Left hindlimb (tissue), 1 donor: ENCODE measurements at places on chromosomes 2 and 18.
A peak's percentile ranks its signal among the peaks of the same experiment; 100 is the strongest.

DNA sequence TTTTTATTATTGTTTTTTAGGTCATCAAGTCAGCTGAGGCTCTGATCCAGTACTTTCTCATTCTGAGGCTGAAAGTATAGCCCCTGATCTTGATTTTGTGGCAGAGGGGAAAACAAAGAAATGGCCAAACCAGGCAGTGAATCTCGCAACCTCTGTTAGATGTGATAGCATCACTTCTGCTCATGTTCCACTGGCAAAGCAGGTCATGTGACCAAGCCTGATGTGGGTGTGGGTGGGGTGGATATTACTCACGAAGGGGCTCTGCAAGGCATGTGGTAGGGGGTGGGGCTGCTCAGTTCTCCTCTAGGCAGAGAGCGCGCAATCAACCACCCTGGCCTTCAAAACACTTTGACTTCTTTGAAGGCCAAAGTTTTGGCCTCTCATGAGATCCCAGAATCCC is 254.2 kb downstream of the MYCN start:
- DNase-seq: no peak

GRCh38 chr2:195317550-195317949 is 339.5 kb upstream of the SLC39A10 start:
- DNase-seq: no peak

GRCh38 chr2:26945991-26946750 is 24.3 kb upstream of the MAPRE3 start:
- no peak for DNase-seq

DNA sequence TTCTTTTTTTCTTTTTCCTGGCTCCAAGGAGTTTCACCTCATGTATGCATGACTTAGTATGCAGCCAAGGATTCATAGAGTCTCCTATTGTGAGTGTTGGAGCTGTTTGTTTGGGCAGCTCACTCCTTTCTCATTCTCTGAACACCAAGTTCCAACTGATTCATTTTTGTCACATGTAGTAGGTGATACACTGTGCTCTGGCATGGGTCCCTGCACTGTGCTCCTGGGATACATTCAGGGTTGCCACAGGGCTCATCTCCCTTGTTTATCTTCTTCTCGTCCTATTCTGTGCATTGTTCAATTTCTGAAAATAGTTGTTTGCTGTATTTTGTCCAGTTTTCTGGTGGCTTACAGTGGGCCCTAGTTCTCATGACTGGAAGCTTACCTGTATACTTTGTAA is 96.8 kb downstream of the ZNF407 start:
- no peak for DNase-seq

DNA sequence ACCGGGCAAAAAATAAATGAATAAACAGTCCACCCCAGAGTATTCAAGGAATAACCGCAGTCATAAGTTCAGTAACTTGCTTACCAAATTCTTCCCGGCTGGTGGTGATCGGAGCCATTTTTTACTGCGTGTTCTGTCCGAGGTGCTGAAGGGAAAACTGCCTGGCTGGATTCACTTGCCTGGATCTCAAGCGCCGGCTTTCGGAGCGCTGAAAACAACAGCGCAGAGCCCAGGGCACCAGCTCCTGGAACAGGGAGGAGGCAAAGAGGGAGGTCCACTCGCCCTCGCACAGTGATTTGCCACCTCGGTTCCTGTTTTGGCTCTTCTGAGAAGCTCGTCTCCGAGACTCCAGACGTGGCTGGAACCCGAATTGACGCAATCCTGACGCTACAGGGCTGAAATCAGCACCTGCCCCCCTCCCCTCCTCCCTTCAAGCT is at the start of gene SYT4:
Gene SYT4 (minus strand): TSS at position 327 of the 437 bp plus-strand sequence. CDS start 209 bp downstream, at position 118.
- DNase-seq: peak; percentile 80

GRCh38 chr2:212539072-212539880 is 674 bp upstream of the ERBB4 start:
- peak; percentile 68 for DNase-seq
